ENCODE measurements at places on chromosomes 1 and 21.
A peak's percentile ranks its signal among the peaks of the same experiment; 100 is the strongest.

- DNase-seq: no peak
Measured at GRCh38 chr1:57157818-57158603, 192.2 kb upstream of the C8B start.

DNA sequence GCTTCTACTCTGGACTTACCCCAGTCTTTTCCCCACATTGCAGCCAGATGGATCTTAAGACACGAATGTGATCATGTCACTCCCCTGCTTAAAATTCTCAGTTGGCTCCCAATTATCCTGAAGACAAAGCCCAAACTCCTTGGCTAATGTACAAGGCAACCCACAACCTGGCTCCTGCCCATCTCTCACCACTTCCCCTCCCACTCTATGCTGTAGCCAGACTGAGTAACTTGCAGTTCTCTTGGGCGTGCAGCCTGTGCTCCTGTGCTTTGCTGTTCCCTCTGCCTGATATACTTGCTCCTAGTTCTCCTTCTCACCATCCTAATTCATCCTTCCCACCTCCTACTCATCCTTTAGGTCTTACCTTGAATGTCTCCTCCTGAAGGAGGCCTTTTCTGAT lies 56.2 kb downstream of the LGR6 start:
- DNase-seq: peak; percentile 83

- DNase-seq: peak; percentile 97
Measured at GRCh38 chr1:212470059-212470458, 37.3 kb downstream of the NENF start.

DNA sequence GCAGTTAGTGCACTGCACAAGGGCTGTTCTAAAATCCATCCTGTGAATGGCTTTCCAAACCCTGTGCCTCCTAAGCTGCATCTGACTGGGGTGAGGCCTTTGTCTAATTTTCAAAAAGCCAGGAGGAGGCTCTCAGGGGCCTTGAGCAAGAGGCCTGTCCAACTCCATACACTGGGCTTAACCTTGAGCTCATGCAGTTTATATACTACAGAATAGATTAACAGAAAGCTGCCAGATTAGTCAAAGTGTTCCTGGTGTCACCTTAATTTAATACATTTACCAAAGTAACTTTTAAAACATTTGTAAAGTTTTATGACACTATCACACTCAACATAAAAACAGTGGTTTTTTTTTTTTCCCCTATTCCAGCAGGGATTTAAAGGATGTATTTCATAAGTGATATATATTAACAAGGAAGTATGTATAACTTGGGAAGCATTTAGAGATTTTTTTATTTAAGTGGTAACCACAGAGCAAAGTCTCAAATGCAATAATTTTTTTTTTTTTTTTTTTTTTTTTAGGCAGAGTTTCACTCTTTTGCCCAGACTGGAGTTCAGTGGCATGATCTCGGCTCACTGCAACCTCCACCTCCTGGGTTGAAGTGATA lies 23.3 kb downstream of the CTH start:
- no peak for DNase-seq

GRCh38 chr1:49036700-49037099 lies 260.0 kb upstream of the BEND5 start:
- no peak for DNase-seq

DNA sequence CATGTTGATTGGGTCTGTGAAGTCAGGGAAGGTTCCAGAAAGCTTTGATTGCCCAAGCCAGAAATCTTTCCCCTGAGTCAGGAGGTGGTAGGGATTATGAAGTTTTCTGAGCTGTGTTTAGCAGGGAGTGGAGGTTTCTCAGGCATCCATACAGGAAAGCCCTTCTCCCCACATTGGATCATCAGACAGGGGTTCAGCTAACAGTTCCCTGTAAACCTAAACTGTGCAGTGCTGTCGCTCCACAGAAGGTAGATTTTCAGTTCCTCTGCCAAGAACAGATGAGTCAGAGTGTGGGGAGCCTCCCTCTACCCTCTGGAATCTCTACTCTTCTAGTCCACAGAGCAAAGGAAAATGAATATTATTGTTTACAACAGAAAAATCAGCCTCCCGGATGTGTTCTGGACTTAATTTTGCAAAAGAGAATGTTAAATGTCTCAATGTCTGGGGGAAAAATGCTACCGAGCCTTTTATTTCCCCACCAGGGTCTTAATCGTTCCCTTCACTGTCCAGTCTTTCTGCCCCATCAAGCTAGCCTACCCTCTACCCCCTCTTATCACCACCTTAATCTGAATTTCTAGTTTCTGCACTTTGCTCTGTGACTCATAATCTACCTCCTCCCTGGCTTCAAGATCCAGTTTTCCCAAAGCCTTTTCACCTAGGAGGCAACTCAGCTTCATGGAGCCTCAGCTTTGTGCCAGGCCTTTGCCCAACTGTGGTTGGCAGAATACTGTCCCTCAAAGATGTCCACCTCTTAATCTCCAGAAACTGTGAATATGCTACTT lies 355.6 kb downstream of the PRDM2 start:
- DNase-seq: no peak

GRCh38 chr1:188670837-188671236 lies 1806.8 kb downstream of the BRINP3 start:
- DNase-seq: no peak

- DNase-seq: peak; percentile 63
Measured at GRCh38 chr1:112579801-112580510, 39.0 kb downstream of the ST7L start.

Data from AG10803 (cell line).